ENCODE measurements at places on chromosomes 6 and 20.

DNA sequence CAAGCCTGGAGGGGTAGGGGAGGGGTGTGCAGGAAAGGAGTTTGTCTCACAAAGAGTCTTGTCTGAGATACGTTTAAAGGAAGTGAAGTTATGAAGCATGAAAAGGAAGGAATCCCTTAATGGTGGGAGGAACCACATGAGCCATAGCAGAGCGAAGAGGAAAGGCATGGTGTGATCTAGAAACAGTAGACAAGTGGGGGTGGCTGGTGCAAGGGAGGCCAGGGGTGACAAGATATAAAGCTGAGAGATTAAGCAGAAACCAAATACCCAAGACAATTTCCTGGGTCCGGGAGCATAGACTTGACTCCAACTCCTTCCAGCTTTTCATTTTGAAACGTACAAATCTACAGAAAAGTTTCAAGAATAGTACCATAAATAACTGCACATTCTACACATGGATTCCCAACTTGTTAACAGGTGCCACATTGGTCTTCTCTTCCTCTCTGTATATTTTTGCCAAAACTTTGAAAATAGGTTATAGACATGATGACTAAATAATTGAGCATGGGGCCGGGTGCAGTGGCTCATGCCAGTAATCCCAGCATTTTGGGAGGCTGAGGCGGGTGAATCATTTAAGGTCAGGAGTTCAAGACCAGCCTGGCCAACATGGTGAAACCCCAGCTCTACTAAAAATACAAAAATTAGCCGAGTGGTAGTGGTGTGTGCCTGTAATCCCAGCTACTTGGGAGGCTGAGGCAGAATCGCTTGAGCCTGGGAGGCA lies 211.6 kb downstream of the SLC24A3 start:
- no peak for DNase-seq

- no peak for DNase-seq
These were observed 185.1 kb downstream of the CLIC5 start for GRCh38 chr6:45830441-45831139.

DNA sequence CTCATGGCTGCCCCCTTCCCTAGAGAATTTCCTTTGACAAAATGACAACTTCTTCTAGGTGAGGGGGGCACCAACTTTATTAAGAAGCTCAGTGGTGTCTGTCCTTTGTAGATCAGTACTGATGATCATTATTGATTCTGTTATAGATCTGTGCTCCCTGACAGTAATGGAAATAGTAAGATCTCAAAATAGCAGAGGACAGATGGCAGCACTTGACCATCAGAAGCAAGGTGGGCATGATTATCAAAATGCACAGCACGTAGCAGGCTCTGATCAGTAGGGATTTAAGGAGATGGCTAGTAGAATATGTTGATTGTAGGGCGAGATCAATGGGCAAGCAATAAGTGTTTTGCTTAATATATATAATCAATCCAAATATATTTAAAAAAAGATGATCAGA lies 208.6 kb upstream of the HDDC2 start:
- DNase-seq: no peak

GRCh38 chr6:137372532-137372931 lies 121.7 kb downstream of the OLIG3 start:
- no peak for DNase-seq

- peak; percentile 99 for DNase-seq
These were observed 498.3 kb upstream of the SULF2 start for GRCh38 chr20:48283470-48284110.

- no peak for DNase-seq
These were observed 7.2 kb downstream of the PRDM13 start for GRCh38 chr6:99613705-99614429.

- no peak for DNase-seq
These were observed 209.1 kb upstream of the JARID2 start for GRCh38 chr6:15036690-15037245.

DNA sequence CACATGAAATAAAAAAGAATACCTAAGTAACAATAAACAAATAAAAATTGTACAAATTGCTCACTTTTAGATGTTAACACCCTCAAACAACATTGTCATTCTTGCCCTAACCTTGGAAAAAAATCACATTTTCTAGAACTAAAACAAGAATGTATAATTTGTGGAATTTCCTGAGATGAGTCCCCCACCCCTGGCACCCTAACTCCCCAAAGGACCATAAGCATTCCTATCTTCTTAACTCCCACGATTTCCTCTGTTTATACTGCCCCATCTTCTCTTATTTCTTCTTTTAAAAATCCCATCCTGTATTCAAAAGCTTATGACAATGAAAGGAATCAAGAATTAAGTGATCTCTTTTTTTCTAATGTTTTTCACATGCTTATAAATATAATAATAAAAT lies 70.9 kb downstream of the IBTK start:
- no peak for DNase-seq

GRCh38 chr20:60446267-60447111 lies 488.3 kb downstream of the CDH26 start:
- no peak for DNase-seq

All from fibroblast of lung (primary cell).